CD4-positive, alpha-beta T cell treated with Interleukin-17A for 1 hour (primary cell): ENCODE measurements at places on chromosomes 16 and 17.

GRCh38 chr16:83187405-83187804 lies 560.6 kb downstream of the CDH13 start:
- DNase-seq: no peak

DNA sequence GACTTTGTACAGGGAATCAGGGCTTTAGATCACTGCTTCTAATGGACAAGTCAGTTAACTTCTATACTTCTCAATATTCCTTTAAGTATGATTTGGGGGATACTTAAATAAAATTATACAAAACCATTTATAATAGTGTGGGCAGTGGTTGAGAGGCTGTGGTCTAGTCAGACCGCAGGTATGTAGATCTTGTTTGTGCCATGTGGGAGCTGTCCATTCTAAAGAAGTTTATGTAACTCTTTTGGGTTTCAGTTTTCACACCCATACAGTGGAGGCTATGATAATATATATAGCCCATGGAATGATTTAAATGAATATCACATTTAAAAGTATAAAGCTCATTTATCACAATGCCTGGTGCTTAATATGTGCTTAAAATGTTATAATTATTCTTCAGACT lies 654.3 kb upstream of the KIF2B start:
- DNase-seq: no peak

GRCh38 chr16:86508028-86508946 lies 2.0 kb upstream of the FOXF1 start:
- no peak for DNase-seq

GRCh38 chr17:29176558-29177351 lies 3.4 kb downstream of the MYO18A start:
- DNase-seq: peak; percentile 52

- no peak for DNase-seq
Observed at GRCh38 chr16:58464047-58464915, 35.7 kb upstream of the NDRG4 start.
